Right renal cortex interstitium (tissue), 3 donors: ENCODE measurements at places on chromosomes 4 and X. TPM values are rescaled to one million over a fixed set of nuclear protein-coding genes. Genes with fewer than 3 reads are reported as not detected.

GRCh38 chrX:119503484-119503861 lies 35.2 kb downstream of the SLC25A5 start:
- no peak for DNase-seq

DNA sequence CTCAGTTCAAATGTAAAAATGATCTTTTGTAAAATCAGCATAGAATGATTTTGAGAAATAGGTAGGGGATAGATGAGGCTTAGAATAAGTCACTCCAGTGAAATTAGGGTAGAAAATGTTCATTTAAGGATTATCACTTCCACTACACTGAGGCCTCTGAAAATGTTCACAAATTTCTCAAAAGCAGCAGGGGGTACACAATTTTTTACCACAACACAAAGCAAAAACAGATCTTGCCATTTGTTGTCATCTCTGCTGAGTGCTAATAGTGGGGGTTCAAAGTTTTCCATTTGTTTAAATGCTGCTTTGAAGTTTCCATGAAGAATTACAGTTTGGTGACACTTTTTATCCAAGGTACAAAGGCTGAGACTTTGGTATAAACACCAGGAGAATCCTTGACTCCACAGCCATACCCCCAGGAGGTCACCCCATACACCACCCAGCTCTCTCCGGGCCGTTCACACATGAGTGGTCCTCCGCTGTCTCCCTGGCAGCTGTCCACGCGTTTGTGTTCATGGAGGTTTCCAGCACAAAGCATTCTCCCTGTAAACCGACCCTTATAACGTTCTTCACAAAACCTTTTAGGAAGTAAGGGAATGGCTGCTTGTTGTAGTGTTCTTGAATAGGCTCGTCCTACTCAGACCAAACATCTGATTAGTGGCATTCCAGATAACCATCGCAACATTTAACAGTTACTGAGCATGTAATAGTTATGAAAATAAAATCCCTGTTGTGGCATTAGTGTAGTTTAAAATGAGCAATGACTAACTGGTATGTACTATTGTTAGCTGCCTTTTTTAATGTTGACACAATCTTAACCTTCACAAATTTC lies 71.0 kb downstream of the PRSS12 start:
- DNase-seq, result no peak

GRCh38 chr4:21888195-21888976 lies 60.2 kb downstream of the KCNIP4 start:
- no peak for DNase-seq

DNA sequence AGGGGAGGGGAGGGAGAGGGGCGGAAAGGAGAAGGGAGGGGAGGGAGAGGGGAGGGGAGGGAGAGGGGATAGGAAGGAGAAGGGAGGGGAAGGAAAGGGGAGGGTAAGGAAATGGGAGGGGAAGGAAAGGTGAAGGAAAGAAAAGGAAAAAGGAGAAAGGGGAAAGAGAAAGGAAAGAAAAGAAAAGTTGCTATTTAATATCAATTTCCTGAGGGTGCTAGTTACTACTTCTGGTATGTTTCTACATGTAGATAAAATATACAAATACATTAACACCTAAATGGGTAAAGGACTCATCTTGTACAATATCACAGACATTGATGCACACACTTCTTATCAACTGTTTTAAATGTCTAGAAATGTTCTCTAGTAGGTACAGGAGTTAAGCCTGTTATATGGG lies 22.6 kb downstream of the ANXA5 start:
- no peak for DNase-seq

GRCh38 chr4:150822407-150822806 lies 192.7 kb downstream of the LRBA start:
- DNase-seq, result no peak

FGF16 gene
- polyA plus RNA-seq, result 0.07 TPM

GRCh38 chr4:17197070-17197469 lies 298.6 kb upstream of the LDB2 start:
- no peak for DNase-seq
